COR-L47 (cell line): ENCODE measurements at places on chromosomes 2 and 18.
A peak's percentile ranks its signal among the peaks of the same experiment; 100 is the strongest.

- no peak for DNase-seq
Measured at GRCh38 chr2:133377599-133377998, 190.7 kb downstream of the NCKAP5 start.

DNA sequence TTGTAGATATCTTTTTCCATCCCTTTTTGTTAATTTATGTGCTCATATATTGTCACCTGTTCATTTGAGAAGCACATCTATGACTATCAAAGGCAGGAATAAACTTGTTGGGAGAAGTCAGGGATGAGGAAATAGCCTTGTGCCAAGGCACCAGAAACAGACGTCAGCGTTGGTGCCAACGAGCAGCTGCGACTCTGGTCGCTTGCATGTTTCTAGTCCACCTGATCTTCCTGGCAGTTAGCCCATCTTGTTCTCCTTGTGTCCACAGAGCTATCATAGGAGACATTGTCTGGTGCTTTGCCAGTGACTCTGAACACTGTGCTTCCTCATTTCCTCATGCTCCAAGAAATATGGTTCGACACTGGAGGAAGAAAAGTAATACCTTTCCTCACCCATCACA, 374.4 kb downstream of the PTPRM start:
- peak; percentile 100 for DNase-seq

GRCh38 chr2:160141912-160142311, 58.2 kb downstream of the ITGB6 start:
- no peak for DNase-seq

- DNase-seq = no peak
Measured at GRCh38 chr2:101012054-101012705, 10.1 kb downstream of the RPL31 start.

GRCh38 chr2:125516496-125517109, 1139.4 kb upstream of the GYPC start:
- DNase-seq = peak; percentile 8

- DNase-seq = no peak
Measured at GRCh38 chr2:45637440-45637839, 14.0 kb upstream of the PRKCE start.

GRCh38 chr2:145066856-145067548, 547.1 kb upstream of the ZEB2 start:
- DNase-seq = no peak
